ENCODE measurements at places on chromosomes 6 and 20.

GRCh38 chr20:45088247-45088646 lies 12.7 kb downstream of the KCNS1 start:
- no peak for DNase-seq

- peak; percentile 80 for DNase-seq
These were observed 7.9 kb upstream of the CDSN start for GRCh38 chr6:31128093-31128676.

DNA sequence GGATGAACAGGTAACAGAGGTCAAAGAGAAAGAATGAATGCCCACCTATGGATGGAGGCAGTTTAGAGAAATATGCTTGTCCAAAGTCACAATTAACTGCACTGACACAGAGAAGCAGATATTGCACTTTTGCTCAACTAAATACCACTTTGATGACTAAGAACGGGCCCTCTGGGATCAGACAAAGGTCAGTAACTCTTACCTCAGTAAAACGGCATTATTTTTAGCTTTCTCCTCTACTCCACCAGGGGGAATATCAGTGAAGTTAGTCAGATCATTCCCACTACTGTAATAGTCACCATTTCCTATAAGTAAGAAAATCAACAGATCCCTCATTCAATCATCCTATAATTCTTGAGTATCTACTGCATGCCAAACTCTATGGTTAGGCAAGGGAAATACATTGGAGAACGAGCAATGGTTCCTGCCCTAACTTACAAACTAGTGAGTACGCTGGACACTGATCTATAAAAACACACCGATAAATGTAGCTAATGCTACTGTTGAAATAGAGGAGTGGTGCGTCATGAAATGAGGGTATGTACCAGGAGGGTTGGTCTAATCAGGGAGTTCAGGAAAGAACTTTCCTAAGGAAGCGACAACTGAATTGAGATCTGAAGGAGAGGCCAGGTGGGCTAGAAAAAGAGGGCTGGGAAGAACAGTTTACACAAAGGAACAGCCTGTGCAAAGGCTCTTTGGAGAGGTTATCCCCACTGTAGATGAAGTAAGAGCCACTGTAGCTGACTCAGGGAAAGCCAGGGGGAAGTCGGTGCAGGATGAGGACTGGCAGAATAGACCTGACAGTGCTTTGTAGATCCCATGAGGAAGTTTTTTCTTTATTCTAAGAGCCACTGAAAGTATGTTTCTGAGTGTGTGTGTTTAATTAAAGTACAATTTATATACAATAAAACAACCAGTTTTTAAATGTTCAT lies 9.2 kb downstream of the ECI2 start:
- no peak for DNase-seq

GRCh38 chr6:14806101-14806500 lies 439.8 kb upstream of the JARID2 start:
- DNase-seq = no peak

GRCh38 chr6:22784601-22785410 lies 215.4 kb downstream of the HDGFL1 start:
- peak; percentile 30 for DNase-seq

DNA sequence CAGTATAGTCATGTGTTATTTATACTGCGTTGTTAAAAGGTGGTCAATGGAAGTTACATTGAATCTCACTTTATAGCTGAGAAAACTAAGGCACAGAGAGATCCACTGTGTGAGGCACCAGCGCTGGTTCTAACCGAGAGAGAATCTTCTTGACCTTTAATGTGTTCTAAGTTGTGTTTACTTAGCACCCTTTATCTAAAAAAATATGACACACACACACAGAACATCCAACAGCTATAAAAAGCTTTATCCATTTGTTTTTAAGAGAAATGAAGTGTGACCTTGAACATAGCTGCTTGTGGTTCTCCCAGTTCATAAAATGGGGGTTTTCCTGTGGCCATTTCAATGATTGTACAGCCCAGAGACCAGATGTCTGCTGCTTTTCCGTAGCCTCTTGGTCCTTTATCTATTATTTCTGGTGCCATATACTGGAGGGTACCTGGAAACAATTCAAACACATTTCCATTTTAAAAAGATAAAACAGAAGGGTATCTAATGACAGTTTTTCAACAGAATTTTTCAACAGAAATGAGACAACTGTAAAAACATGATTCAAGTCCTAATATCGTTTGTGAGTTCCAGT lies 54.8 kb upstream of the MAP7 start:
- DNase-seq = no peak

DNA sequence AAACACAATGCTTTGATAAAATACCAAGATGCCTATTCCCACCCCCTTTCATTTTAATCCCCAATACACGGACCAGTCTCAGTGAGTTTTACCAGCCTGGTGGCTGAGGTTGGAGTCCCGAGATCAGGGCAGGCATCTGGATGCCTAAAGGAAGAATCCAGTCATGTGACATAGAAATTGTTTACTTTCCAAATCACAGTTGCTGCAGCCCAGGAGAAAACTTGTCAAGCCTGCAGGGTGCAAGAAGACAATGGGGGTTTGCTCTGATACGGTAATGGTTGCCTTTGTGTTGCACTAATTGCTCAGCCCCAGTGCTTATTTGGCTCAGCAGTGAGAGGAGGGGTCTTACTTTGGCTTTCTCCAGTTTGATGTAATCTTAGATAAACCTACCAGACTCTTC lies 308.5 kb upstream of the POU3F2 start:
- DNase-seq = peak; percentile 61

GRCh38 chr6:169406804-169407203 lies 153.2 kb upstream of the THBS2 start:
- no peak for DNase-seq

DNA sequence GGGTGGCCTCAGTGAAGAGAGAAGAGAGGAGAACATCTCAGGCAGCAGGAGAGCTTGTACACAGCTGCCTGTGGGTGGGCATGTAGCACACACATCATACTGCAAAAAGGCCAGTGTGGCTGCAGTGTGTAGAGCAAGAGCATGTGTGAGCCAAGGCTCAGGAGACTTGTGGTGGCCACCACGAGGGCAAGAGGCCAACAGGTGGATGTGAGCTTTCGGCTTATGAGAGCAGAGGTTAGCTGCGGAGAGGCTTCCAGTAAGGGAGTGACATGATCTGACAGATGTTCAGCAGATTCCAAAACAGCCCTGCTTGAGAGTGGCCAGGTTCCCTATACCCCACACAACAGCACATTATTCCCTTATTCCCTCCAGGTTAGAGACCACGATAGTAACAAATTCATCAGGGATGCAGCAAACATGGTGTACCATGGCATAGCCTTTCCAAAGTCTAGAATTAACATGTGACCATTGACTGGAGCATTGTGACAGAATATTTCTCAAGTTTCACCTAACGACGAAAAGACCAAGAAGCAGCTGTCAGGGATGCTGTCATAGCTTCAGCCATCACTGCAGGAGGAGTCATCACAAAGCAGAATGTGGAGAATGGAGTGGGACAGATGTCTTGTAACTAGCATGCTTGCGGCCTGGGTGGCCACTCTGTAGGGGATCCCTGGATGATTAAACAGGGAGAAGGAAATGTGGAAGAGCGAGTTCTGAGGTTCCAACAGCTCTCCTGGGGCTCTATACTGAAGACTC lies 23.1 kb downstream of the HM13 start:
- DNase-seq = no peak

DNA sequence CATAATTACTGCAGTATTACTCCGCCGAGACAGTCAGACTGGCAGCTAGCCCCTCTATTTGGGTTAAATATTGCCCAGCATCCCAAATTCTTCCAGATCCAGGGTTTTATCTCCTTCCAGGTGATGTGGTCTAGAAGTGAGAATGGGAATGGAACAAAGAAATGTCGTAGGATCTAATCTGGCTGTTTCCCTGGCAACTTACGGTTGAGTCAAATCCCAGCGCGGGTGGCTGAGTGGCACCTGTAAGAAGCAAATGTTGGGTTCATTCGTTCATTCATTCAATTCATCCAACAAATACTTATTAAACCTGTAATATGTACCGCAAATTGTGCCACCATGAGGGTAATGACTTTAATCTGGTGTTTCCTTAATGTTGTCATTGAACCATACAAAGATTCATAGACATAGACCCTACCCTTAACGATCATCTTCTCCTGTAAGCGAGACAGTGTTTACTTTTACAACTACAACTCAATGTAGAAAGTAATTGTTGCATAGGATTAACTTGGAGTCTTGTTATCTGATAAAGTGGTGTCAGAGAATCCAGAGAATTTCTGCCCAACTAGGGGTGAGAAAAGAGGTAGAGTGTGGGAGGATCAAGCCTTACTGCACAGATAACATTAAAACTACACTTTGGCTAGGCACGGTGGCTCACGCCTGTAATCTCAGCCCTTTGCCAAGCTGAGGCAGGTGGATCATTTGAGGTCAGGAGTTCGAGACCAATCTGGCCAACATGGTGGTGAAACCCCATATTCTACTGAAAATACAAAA lies 91.3 kb upstream of the ADGRF1 start:
- no peak for DNase-seq

All from iPS-NIHi11 (cell line).